ENCODE measurements at places on chromosomes 6 and 20. TPM values are rescaled to one million over a fixed set of nuclear protein-coding genes. Genes with fewer than 3 reads are reported as not detected.

The ATP6V1G2 gene
- total RNA-seq, result 1.2 TPM

The PDRG1 gene
- total RNA-seq, result 4.8 TPM

The DUSP22 gene
- total RNA-seq, result 21.4 TPM

The SLC17A3 gene
- total RNA-seq, result not detected

The TRERF1 gene
- total RNA-seq, result 0.96 TPM

The NKX2-2 gene
- total RNA-seq, result not detected

The TMEM151B gene
- total RNA-seq, result not detected

The SCGN gene
- not detected for total RNA-seq

The ACAT2 gene
- total RNA-seq, result 29.2 TPM
